MCF 10A (cell line): ENCODE measurements at places on chromosomes 5 and 9.
A peak's percentile ranks its signal among the peaks of the same experiment; 100 is the strongest.

DNA sequence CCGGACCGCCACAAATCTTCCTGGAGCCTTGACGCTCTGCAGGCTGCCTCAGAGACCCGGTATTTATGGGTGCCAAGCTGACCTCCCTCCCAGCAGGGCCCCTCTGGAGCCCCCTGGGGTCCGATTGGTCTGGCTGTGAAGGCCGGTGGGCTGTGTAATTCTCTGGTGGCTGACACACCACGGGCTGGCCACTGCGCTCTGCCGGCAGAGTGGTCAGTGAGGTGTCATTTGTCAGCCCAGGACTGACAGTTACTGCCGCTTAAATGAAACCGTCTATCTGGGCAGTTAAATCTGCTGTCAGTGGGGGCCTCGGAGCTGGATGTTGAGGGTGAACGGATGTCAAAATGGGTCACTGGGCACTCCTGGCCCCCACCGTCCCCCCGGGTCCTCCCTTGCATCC lies 10.7 kb downstream of the NR5A1 start:
- no peak overlapping the region for H3K4me3 ChIP-seq
- peaks cover 29% of the 10 kb centered on the region for H3K27me3 ChIP-seq
- H3K4me1 ChIP-seq = no peaks in the 10 kb centered on the region
- no peaks in the 10 kb centered on the region for H3K36me3 ChIP-seq

DNA sequence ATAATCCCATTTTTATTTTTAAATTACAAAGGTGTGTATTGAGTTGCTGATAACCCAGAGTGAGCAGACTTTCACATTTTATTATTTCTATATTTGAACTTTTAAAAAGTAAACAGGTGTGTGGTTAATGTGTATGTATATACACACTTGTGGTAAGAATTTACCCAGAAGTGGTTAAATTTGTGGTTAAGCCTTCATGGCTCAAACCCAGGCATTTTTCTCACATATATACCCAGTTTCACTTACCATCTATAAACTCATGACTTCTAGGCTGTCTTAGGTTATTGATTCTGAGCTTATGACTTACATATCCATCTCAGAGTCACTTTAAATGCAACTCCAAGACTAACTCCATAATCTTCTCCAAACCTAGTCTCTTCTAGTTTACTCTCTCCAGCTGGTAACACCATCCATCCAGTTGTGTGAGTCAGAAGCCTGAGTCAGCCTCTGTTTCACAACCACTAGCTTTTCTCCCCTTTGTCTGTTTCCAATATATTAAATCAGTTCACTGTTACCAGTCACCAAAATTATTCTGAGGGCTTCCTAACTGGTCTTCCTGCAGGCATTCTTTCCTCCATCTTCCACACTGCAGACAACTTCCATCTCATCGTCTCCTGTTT lies 20.2 kb downstream of the ZBED3 start:
- H3K4me1 ChIP-seq = peaks cover 9% of the 10 kb centered on the region
- H3K27me3 ChIP-seq = no peaks in the 10 kb centered on the region
- peaks cover 38% of the 10 kb centered on the region for H3K36me3 ChIP-seq

DNA sequence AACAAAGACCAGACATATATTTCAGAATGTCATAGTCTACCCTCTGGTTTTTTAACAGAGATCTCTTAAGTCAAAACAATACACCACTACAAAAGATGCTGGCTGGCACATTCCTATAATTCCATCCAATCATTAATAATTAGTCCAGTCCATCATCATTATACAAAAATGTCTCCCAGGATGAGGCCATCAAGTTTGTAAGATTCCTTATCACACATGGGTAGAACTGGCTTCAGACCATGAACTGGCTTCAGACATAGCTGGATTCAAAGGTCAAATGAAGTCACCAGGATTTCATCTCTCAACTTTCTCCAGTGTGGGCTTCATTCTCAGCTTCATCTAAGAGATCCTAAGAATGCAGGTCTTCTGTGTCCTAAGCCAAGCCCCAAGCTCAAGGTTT lies 147.1 kb downstream of the ENC1 start:
- H3K27ac ChIP-seq = no peak overlapping the region
- no peak overlapping the region for H3K4me3 ChIP-seq
- no peaks in the 10 kb centered on the region for H3K36me3 ChIP-seq
- no peaks in the 10 kb centered on the region for H3K27me3 ChIP-seq
- no peak for DNase-seq
- no peaks in the 10 kb centered on the region for H3K4me1 ChIP-seq

GRCh38 chr5:123561230-123561629 lies 49.3 kb downstream of the CSNK1G3 start:
- DNase-seq = no peak
- no peak overlapping the region for H3K4me3 ChIP-seq
- no peak overlapping the region for H3K27ac ChIP-seq
- H3K36me3 ChIP-seq = peaks cover 32% of the 10 kb centered on the region
- H3K27me3 ChIP-seq = no peaks in the 10 kb centered on the region
- H3K4me1 ChIP-seq = peaks cover 12% of the 10 kb centered on the region

DNA sequence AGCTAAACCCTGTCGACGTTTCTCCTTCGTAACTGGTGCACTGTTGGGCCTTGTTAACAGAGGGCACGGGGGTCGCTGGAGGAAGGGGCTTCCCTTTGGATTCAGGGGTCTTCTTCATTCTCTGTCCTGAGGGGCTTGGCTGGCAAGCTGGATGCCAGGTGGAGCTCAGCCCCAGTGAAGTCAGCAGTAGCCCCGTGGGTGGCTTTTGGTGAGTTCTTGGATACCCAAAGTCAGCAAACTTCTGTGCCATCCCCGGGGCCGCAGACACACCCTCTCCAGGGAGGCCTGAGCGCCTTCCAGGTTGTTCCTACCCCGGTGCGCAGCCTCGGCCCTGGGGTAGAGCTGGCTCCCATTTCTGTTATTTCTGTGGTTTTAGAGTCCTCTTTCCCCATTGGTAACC lies 12.3 kb upstream of the OBP2A start:
- DNase-seq = no peak
- H3K4me1 ChIP-seq = no peaks in the 10 kb centered on the region
- H3K36me3 ChIP-seq = no peaks in the 10 kb centered on the region
- H3K27me3 ChIP-seq = peaks cover 57% of the 10 kb centered on the region
- H3K4me3 ChIP-seq = no peak overlapping the region
- no peak overlapping the region for H3K27ac ChIP-seq

- H3K4me3 ChIP-seq = no peak overlapping the region
- DNase-seq = peak; percentile 1
- no peaks in the 10 kb centered on the region for H3K36me3 ChIP-seq
- H3K27ac ChIP-seq = peak overlapping the region; percentile 25
- H3K27me3 ChIP-seq = no peaks in the 10 kb centered on the region
Measured at GRCh38 chr9:29319736-29320513, 1746.6 kb upstream of the C9orf72 start.

- no peaks in the 10 kb centered on the region for H3K36me3 ChIP-seq
- H3K4me3 ChIP-seq = no peak overlapping the region
- no peak for DNase-seq
- no peaks in the 10 kb centered on the region for H3K4me1 ChIP-seq
- H3K27me3 ChIP-seq = no peaks in the 10 kb centered on the region
Measured at GRCh38 chr5:169044962-169045361, 256.0 kb downstream of the SLIT3 start.

- no peaks in the 10 kb centered on the region for H3K36me3 ChIP-seq
- H3K27me3 ChIP-seq = no peaks in the 10 kb centered on the region
- H3K27ac ChIP-seq = no peak overlapping the region
- no peak for DNase-seq
- peaks cover 21% of the 10 kb centered on the region for H3K4me1 ChIP-seq
Measured at GRCh38 chr9:88947581-88948573, 43.4 kb upstream of the S1PR3 start.

- H3K36me3 ChIP-seq = no peaks in the 10 kb centered on the region
- peaks cover 24% of the 10 kb centered on the region for H3K4me1 ChIP-seq
- peak; percentile 80 for DNase-seq
- no peak overlapping the region for H3K27ac ChIP-seq
- H3K4me3 ChIP-seq = no peak overlapping the region
Measured at GRCh38 chr5:143968071-143968878, 156.3 kb downstream of the HMHB1 start.

GRCh38 chr9:125446561-125447094 lies 185.0 kb downstream of the GAPVD1 start:
- H3K36me3 ChIP-seq = peaks cover 26% of the 10 kb centered on the region
- H3K27me3 ChIP-seq = no peaks in the 10 kb centered on the region
- no peaks in the 10 kb centered on the region for H3K4me1 ChIP-seq
- no peak overlapping the region for H3K4me3 ChIP-seq

GRCh38 chr5:37730896-37731455 lies 108.9 kb downstream of the GDNF start:
- H3K4me3 ChIP-seq = no peak overlapping the region
- peaks cover 39% of the 10 kb centered on the region for H3K36me3 ChIP-seq
- H3K27me3 ChIP-seq = no peaks in the 10 kb centered on the region
- H3K27ac ChIP-seq = no peak overlapping the region

DNA sequence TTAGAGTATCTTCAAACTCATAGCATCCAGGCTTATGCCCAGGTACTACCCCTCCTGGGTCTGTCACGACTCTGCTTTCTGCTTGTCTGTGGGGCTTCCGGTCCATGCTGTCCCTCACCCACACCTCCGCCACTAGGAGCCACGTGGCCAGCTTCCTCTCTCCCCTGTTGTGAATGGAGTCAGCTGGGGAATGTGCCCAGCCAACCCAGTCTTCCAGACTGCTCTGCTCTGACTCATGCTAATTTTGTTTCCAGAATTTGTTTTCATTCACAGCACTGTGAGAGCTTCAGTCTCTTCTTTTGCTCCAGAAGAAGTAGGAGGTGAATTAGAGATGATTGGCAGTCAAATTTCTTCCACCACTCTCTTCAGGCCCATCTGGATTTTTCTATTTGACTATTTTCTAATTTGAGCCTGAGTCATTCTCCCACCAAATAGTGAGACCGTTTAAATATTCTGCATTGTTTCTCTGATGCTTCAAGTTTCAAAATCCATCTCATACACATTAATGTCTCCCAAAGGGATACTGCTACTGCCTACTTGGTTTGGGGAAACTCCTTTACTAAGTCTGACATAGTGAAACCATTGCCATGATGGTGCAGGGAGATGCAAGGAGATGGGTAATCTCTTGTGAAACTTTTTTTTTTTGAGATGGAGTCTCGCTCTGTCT lies 424.1 kb upstream of the KIF2A start:
- H3K4me1 ChIP-seq = peaks cover 8% of the 10 kb centered on the region
- no peaks in the 10 kb centered on the region for H3K27me3 ChIP-seq
- H3K27ac ChIP-seq = peak overlapping the region; percentile 14
- DNase-seq = peak; percentile 51
- no peaks in the 10 kb centered on the region for H3K36me3 ChIP-seq

DNA sequence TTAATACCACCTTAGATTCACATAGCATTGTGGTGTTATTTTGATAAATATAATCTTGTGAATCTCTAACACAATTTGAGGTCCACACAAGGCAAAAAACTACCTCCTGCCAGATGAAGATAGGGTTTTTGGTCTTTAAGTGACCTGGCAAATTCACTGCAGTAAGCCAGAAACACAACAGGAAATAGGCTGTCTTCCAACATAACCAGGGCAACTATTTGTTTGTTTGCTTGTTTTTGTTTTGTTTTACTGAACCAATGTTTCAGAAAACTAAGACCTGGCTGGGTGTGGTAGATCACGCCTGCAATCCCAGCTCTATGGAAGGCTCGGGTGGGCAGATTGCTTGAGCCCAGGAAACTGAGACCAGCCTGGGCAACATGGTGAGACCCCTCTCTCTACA lies 95.5 kb downstream of the USP20 start:
- H3K4me3 ChIP-seq = no peak overlapping the region
- H3K36me3 ChIP-seq = peaks cover 23% of the 10 kb centered on the region
- no peak for DNase-seq
- no peaks in the 10 kb centered on the region for H3K27me3 ChIP-seq

- peaks cover 6% of the 10 kb centered on the region for H3K36me3 ChIP-seq
- peaks cover 9% of the 10 kb centered on the region for H3K27me3 ChIP-seq
- peak; percentile 78 for DNase-seq
- H3K27ac ChIP-seq = no peak overlapping the region
- H3K4me1 ChIP-seq = no peaks in the 10 kb centered on the region
- no peak overlapping the region for H3K4me3 ChIP-seq
Measured at GRCh38 chr5:4879693-4880303, 260.3 kb upstream of the ADAMTS16 start.

- no peaks in the 10 kb centered on the region for H3K4me1 ChIP-seq
- no peaks in the 10 kb centered on the region for H3K36me3 ChIP-seq
- no peak overlapping the region for H3K27ac ChIP-seq
- no peak for DNase-seq
- H3K27me3 ChIP-seq = peaks cover 71% of the 10 kb centered on the region
Measured at GRCh38 chr5:54964405-54964804, 21.0 kb downstream of the ESM1 start.

GRCh38 chr9:127904561-127905003 lies 5.2 kb upstream of the ST6GALNAC6 start:
- H3K4me3 ChIP-seq = no peak overlapping the region
- H3K27ac ChIP-seq = no peak overlapping the region
- no peaks in the 10 kb centered on the region for H3K27me3 ChIP-seq

GRCh38 chr5:130871346-130872086 lies 293.5 kb downstream of the HINT1 start:
- H3K4me1 ChIP-seq = peaks cover 13% of the 10 kb centered on the region
- no peak overlapping the region for H3K4me3 ChIP-seq
- no peaks in the 10 kb centered on the region for H3K36me3 ChIP-seq
- DNase-seq = peak; percentile 68
- H3K27ac ChIP-seq = no peak overlapping the region

DNA sequence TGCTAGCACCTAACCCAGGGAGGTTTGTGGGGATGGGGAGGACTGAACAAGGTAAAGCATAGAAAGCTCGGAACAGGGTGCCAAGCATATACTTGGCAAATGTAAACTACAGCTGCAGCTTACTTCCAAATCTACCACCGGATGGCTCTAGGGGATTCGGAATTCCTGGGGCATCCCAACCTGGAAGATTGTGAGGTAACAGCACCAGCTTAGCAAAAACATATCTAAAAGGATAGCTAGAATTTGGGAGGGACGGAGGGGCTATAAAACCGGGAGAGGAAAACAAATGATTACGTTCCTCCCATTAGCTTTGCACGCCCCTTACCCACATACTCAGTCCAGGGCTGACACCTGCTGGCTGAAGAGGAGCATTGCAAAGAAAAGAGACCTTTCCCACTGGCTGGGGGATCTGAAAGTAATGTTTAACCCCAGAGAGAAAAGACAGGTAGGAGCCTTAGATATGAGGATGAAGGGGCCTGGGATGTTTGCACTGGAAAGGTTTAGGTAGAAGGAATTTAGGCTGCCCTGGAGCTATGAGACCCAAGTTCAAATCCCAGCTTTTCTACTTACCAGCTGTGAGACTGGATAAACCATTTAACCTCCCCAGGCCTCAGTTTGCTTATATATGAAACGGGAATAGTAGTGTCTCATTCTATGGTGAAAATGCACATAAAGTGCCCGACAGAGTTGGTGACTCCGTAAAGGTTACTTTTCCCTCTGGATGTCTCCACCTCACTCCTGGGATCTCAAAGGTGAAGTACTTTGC lies 73.6 kb downstream of the FAM114A2 start:
- no peaks in the 10 kb centered on the region for H3K36me3 ChIP-seq
- peak overlapping the region; percentile 32 for H3K4me3 ChIP-seq
- H3K27me3 ChIP-seq = no peaks in the 10 kb centered on the region
- H3K4me1 ChIP-seq = peaks cover 6% of the 10 kb centered on the region
- peak; percentile 91 for DNase-seq
- no peak overlapping the region for H3K27ac ChIP-seq

DNA sequence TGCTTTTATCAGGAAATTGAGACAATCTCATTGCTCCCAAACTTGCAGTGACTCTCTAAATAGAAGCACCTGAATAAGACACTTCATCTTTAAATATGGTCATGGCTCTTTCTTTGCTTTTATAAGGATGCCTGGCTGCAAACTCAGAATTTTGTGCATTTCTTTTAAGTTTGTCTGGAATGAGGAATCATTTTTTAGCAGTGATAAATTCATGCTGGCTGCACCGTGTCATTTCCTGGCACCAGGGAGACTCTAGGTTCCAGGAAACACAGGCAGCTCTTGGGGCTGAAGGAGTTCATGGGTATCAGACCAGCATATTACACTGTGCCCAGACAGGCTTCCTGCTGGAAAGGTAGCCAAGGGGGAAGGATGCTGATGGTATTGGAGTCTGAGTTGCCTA lies 109.9 kb downstream of the NUDT12 start:
- H3K27ac ChIP-seq = no peak overlapping the region
- no peaks in the 10 kb centered on the region for H3K36me3 ChIP-seq
- H3K4me3 ChIP-seq = no peak overlapping the region
- no peaks in the 10 kb centered on the region for H3K27me3 ChIP-seq
